MCF 10A (cell line): ENCODE measurements at places on chromosomes 13 and 19.
A peak's percentile ranks its signal among the peaks of the same experiment; 100 is the strongest.

- DNase-seq: no peak
Measured at GRCh38 chr13:99566125-99567083, 65.1 kb downstream of the TM9SF2 start.

GRCh38 chr13:59787679-59788078 is 376.0 kb downstream of the DIAPH3 start:
- DNase-seq: no peak

DNA sequence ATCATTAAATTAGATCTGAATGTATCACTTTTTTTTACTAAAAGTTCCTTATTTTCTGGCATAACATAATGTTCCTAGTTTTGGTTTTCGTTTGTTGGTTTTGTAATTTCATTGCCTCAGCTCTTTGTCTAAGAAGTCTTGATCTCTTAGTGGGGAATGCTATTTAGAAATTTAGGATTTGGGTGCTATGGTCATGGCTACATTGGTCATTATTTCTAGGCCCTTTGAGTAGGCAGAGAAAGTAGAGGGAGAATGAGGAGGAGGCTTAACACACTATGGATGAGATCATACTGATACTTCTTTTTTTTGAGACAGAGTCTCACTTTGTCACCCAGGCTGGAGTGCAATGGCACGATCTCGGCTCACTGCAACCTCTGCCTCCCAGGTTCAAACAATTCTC is 41.8 kb downstream of the PIBF1 start:
- DNase-seq: no peak

DNA sequence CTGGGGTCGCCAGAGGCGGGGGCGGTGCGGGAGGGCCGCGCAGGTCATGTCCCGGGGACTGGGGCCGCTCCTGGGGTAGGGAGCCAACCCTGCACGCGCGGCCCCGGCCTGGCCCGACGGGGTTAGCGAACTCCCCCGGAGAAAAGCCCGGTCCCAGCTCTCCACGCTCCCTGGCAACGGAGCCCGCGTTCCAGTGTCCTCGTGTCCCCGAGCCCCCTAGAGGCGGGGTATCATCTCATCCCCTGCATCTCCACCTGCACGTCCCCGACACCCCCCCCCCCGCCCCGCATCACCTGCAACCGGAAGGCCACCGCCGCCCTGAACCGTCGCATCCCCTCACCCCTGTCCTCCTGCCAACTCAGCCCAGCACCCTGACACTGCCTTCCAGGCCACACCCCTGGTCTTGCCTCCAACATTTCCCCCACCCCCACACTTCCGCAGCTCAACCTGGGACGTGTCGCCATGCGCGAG is 2.7 kb downstream of the WDR88 start:
- DNase-seq: no peak

DNA sequence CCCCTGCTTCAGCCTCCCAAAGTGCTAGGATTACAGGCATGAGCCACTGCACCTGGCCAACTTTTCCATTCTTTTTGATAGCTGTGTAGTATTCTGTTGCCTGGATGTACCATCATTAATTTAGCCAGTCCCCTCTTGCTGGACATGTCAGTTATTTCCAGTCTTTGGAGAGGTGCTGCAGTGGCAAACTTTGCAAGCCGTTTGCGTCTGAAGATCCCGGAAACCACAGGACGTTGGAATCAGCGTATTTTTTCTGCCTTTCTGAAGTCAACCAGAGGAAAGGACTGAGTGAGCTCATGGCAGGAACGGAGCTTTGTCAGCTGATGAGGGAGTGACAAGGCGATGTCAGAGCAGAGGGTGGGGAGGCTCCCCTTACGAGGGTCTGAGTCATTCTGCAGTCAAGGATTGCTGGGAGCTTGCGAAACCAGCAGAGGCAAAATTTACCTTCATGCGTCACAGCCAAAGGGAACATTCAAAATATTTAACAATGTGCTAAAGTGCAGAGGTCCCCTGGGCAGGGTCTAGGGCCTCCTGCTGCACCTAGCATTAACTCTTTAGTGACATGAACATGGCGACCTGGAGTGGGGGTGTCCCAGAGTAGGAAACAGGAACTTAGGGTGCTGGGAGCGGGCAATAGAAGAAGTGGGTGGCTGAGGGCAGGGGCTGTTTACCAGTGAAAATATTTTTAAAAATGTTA is 5.6 kb downstream of the C5AR1 start:
- peak; percentile 98 for DNase-seq

- peak; percentile 71 for DNase-seq
Measured at GRCh38 chr19:2475018-2475701, 767 bp upstream of the GADD45B start.

GRCh38 chr19:1094978-1095701 is at the start of gene POLR2E:
POLR2E (minus strand) TSS chr19:1095375; CDS start chr19:1095315, 60 bp downstream.
- peak; percentile 98 for DNase-seq

DNA sequence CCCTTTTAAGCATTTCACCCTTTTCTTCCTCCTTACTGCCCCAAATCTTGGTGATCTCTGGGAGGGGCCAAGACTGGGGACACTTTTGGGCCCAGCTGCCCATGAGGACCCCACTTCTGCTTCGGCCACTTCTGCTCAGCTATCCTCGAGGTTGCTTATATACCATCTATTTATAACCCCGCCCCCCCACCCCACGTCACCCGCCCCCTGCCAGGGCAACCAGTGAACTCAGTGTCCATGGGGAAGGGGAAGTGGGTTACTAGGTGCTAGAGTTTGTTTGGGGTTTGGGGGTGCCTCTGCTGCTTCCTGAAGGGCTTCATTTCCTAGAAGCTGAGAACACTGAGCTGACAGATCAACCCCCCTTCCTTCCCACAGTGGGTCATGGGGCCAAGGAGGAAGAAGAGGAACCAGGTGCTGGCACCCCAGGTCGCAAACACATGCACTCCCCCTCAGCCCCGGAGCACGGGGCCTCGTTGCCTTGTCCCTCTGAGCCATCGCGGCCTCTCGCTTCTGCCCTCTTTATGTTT is 6.1 kb upstream of the ADGRE5 start:
- DNase-seq: no peak

- no peak for DNase-seq
Measured at GRCh38 chr13:24215732-24216131, 55.2 kb downstream of the SPATA13 start.

DNA sequence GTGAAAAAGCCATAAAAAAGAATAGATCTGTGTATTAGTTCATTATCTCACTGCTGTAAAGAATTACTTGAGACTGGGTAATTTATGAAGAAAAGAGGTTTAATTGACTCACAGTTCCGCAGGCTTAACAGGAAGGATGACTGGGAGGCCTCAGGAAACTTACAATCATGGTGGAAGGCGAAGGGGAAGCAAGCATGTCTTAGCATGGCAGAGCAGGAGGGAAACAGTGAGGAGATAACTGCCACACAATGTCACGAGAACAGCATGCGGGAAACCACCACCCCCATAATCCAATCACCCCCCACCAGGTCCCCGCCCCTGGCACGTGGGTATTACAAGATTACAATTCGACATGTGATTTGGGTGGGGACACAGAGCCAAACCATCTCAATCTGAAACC is 39.1 kb upstream of the EEF1AKMT1 start:
- DNase-seq: no peak

- no peak for DNase-seq
Measured at GRCh38 chr13:25585000-25585399, 213.2 kb downstream of the ATP8A2 start.

DNA sequence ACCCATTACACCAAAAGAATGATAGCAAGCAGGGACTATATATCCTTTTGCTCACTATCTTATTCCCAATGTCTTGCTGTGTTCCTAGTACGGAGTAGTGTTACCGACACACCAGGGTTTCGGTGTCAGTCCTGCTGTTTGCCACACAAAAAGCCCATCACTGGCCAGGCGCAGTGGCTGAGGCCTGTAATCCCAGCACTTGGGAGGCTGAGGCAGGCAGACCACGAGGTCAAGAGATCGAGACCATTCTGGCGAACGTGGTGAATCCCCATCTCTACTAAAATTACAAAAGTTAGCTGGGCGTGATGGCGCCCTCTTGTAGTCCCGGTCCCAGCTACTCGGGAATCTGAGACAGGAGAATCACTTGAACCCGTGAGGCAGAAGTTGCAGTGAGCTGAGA is 1467.3 kb upstream of the MIR17HG start:
- DNase-seq: no peak

DNA sequence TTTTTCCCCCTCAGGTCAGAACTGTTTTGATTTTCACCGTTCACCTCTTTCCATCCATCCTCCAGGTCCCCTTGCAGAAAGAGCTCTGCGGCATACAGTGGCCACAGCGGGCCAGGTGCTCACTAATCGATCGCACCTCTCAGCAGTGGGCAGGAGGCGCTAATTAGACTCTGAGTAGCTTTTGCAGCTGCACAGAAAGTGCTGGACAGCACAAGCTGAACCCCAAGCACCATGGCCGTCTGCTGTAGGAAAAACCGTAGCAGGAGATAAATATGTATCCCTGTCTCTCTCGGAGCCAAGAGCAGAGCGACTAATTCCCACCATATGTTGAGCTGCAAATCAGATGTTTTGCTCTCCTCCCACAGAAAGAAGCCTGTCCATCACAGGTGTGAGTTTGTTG is 54.4 kb downstream of the PEX11G start:
- no peak for DNase-seq

DNA sequence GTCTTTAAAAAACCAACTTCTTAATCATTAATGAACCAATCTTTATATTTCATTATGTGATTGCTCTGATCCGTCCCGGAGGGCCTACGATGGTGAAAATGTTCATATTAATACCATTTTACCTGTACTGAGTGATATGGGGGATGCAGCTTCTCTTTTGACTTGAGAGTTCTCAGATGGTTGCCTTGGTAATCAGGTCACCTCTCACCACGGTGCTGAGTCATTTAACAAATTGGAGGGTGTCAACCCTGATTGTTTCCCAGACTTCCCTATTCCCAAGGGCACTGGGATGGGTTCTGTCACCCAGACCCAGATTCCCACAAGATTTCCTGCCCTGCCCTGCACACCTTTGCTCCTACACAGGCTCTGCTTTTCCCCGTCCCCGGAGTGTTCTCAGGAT is 128.5 kb upstream of the TMTC4 start:
- no peak for DNase-seq

- peak; percentile 63 for DNase-seq
Measured at GRCh38 chr13:87820241-87820640, 149.1 kb downstream of the SLITRK5 start.

DNA sequence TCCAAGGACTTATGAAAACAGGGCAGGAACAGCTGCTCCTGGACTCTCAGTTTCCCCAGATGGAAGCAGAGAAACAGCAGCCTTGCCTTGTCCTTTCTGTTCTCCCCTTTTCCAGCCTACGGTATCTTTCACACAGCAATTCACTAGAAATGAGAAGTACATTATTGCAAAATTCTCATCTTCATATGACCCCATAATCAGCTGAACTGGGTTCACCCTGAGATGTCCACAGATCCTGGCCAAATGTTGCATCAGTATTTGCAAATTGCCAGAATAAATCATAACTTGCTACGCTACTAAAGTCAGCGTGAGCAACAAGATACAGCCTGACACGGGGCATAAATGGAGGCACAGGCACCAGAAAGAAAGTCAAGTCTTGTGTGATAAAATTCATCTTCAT is 16.1 kb downstream of the VSTM1 start:
- DNase-seq: no peak

GRCh38 chr19:4350726-4351125 is 7.4 kb downstream of the MPND start:
- DNase-seq: no peak

DNA sequence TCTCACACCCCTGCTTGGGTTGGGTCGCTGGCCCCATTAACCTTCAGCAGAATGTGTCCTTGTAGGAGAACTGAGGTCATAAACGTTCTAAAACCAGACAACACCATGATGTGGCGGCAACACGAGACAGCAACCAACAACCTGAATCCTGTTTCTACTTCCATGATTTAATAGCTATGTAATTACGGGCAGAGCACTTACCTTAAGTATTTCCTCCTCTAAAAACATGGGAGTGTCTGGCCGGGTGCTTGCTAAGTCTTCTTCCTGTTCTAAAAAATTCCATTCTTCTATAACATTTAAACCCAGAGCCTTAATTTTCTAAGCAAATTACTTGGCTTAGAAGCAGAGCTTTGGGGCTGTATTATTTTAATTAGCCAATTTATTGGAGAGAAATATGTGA is 33.5 kb upstream of the IRS2 start:
- DNase-seq: no peak

DNA sequence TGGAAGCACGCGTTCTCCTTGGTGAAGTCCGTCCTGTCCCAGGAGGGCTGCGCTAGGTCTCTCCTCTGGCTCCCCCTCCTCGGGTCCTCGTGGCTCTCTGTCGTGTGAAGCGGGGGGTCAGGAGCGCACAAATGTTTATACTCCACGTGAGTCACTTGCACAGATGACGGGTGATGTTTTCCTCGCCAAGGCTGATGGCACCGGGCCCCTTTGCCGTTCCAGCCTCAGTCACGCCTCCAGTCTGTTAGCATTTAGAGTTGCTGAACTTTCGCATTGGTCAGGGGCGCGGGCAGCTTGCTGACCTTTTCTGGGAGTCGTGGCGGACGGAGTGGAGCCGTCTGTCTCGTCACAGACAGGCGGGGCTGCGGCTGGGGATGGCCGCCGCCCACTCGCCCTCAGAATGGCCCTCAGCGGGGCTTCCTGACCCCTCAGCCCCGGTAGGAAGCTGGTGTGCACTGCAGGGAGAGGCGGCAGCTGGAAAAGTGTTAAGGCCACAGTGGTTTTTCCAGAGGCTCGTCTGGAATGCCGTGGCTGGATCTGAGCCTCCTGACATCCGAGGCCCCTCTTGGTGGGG is 13.7 kb downstream of the KLHL26 start:
- DNase-seq: no peak

- DNase-seq: no peak
Measured at GRCh38 chr13:106377931-106378662, 157.4 kb downstream of the EFNB2 start.

- no peak for DNase-seq
Measured at GRCh38 chr13:112442483-112443090, 66.4 kb downstream of the SPACA7 start.

GRCh38 chr13:57675526-57675925 is 44.0 kb downstream of the PCDH17 start:
- DNase-seq: no peak

DNA sequence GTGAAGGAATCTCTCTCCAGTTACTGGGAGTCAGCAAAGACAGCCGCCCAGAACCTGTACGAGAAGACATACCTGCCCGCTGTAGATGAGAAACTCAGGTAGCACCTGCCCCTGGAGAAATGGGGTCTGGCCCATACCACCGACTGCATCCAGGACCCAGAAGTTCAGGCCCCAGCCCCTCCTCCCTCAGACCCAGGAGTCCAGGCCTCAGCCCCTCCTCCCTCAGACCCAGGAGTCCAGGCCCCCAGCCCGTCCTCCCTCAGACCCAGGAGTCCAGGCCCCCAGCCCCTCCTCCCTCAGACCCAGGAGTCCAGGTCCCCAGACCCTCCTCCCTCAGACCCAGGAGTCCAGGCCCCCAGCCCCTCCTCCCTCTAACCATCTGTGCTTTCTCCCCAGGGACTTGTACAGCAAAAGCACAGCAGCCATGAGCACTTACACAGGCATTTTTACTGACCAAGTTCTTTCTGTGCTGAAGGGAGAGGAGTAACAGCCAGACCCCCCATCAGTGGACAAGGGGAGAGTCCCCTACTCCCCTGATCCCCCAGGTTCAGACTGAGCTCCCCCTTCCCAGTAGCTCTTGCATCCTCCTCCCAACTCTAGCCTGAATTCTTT is 3.0 kb downstream of the APOC2 start:
- DNase-seq: no peak
